NCI-H2029 treated with DMSO at 0.1 percent for 48 hours (cell line): ENCODE measurements at places on chromosomes 4 and X.

GRCh38 chrX:1903236-1903935 lies 288.5 kb downstream of the ASMT start:
- no peak for DNase-seq

DNA sequence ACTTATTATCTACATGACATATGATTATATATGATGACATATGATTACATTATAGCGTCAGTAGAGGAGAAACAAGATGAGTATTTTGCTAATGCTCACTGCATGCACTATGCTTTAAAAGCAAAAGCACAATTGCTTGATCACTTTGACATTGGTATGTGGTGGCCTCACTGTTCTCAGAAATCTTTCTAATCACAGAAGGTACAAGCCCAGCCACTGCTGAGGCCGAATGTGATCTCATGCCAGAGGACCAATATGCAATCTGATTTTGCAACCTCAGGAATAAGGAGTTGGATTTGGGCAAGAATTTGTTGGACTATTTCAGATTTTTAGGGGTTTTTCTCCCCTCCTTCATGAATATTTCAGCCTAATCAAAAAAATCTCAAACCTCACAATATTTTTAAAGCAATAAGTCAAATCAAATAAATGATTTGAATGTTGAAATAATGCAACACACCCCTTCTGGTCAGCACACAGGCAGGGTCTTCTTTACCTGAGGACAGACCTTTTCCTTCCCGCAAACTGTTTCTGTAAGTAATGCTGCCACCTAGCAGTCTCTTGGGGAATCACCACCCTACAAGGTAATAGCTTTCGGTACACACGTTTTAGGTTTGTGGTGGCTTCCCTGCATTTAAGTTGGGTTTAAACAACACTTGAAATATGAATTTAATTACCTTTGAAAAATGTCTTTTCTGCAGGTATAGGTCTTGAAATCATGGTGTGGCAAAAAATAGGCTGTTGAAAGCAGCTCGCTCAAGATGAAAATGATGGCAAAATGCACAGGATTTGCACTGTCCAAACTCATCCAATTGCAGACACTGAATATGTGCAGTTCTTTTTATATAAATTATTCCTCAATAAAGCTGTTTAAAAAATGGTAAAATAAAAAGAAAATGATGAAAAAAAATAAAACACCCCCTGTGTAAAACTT lies 4.8 kb upstream of the CXCL13 start:
- peak; percentile 38 for DNase-seq

GRCh38 chrX:36534900-36535299 lies 473.3 kb upstream of the FAM47C start:
- DNase-seq = no peak

DNA sequence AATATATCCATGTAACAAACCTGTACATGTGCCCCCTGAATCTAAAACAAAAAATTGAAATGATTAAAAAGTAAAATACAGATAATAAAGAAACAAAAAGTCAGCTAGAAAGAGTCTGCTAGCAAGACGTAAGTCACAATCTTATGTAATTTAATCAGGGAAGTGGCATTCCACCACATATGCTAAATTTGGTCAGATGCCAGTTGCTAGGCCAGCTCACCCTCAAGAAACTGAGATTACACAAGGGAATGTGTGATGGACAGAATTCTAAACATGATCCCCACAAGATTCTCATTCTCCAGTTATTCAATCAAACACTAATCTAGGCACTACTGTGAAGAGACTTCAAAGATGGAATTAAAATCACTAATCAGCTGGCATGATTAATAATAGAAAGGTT lies 689.3 kb downstream of the CENPC start:
- DNase-seq = no peak

- no peak for DNase-seq
Observed at GRCh38 chr4:165874791-165875371, 1.8 kb downstream of the TLL1 start.

DNA sequence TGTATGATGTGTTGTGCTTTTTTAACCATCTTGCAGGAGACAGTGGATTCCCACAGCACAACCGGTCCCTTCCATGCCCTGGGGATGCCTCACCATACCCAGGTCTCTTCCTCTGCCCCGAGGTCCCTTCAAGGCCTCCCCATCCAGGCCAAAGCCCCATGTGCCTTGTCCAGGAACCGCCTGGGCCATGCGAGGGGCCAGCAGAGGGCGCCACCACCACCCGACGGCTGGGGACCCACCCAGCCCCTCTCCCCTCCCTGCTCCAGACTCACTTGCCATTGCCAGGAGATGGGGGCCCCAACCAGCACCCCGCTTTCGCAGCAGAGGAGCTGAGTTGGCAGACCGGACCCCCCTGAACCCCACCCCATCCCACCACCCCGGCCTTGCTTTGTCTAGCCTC lies 485.5 kb downstream of the TRAM1L1 start:
- no peak for DNase-seq

DNA sequence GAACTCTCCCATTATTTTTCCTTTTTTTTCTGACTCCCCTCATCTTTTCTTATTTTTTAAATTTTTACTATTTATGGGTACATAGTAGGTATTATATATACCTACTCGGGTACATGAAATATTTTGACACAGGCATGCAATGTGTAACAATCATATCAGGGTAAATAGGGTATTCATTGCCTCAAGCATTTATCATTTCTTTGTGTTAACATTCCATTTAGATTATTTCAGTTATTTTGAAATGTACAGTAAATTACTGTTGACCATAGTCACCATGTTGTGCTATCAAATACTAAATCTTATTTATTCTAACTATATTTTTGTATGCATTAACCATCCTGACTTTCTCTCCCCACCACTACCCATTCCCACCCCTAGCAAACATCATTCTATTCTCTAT lies 33.8 kb upstream of the SLIT2 start:
- DNase-seq = no peak

DNA sequence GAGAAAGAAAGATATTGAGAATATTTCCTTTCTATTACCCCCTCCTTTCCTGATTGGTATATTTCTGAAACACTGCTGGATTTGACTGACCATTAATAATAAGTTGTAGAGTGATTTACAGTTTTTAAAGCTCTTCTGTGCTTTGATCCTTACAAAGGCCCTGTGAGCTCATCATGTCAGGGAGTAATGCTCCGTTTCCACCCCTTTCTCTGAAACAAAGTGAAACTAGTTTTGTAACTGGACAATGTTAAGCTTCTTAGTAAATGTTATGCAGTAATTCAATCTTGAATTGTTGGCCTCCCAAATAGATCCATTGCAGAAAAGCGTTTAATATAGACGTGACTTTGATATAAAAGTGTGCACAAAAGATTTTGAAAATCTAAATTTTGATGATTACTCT lies 190.1 kb upstream of the GNPDA2 start:
- no peak for DNase-seq

DNA sequence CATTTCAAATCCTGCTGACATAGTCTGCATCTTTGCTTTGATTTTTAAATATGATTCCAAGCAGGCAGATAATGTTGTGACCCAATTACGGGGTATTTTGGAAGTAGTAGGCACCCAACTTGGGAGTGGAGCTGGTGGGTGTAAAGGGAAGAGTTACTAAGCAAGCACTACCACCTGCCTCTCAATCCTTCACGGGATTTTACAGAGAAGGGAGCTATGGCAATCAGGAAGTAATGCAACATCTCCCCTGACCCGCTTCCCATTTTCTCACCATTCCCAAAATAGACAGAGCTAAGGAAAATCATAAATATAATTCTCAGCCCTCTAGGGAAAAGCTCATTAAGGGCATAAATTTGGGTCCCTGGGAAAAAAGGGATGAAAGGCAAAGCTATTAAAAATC lies 9.2 kb downstream of the APBB2 start:
- no peak for DNase-seq

DNA sequence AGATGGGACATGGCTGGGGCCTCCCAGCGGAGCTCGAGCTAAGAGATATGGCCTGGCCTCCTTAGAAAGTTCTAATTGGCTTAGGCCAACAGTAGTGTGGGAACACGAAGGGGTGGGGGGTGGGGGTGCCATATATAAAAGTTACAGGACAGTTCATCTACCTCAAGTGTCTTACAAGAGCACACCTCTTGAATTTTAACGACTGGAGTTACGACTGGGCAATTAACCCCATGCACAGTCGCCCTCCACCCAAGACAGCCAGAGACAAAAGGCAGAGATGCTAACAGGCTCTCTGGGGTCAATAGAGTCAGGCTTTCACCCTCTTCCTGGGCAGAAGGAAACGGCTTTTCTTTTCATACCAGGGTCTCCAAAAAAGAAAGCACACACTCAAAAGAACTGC lies 302.2 kb downstream of the BCOR start:
- no peak for DNase-seq

DNA sequence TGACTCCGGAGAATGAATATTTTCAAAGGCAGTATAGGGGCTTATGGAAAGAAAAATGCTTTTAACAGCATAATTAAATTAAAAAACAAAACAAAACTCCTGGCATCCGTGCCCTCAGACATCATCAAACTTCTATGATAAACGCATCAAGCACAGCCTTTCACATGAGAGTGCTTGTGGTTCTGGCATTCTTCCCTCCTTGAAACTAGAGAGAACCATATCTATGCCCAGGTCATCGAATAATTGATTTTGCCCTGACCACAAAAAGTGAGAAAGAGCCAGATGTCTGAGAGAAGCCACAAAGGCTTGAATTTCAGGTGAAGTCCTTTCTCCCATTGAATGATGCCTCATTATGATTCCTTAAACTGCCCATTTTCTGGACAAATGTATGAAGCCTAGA lies 286.8 kb downstream of the CBLL2 start:
- DNase-seq = peak; percentile 7

DNA sequence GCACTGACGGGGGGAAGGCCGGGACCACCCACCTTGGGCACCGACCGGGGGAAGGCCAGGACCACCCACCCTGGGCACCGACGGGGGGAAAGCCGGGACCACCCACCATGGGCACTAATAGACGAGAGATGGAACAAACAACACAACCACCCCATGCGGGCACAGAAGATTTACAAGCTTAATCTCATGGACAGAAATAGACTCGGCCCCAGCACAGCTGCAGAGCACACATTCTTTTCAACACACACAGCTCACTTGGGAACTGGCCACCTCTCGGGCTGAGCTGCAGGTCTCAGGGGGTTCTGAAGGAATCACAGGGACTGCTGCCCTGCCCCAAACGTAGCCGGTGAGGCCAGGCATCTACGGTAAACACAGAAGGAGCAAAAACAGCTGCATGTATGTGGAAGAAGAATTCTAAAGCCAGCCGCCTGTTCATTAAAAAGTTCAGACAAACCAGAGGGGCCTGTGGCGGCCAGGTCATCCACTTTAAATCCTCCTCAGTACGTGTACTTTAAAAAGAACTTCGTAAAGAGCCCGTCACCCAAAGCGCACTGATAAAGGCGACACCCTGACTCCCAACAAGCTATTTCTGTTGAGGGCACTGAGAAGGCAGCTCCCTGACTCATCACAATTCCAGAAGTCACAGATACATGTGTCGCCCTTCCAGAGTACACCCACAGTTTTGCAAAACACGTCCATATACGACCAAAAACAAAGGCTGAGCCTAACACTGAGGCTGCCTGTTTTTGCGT lies 17.7 kb downstream of the PPP2R3B start:
- no peak for DNase-seq

GRCh38 chrX:154526901-154527675 lies 11.1 kb upstream of the FAM3A start:
- DNase-seq = peak; percentile 51

DNA sequence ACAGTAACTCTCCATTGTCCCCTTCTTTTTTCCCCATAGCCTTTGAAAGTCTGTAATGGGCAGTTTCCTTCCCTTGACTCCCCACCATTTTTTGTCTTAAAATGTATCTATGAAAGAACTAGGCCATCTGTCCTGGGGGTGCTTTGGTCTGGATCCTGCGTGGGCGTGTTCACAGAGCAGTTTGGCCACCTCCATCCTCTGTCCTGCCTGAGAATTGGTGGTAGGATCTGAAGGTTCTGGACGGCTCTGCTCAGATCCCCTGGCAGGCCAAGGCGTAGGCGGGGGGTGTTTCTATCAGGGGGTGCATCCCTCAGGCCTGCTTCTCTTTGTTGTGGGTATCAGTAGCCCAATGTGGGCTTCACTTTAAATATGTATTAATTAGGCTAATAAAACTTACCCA lies 107.1 kb downstream of the FAM193A start:
- no peak for DNase-seq

GRCh38 chrX:109441266-109441665 lies 40.6 kb downstream of the GUCY2F start:
- no peak for DNase-seq

GRCh38 chr4:7980036-7980435 lies 40.4 kb upstream of the AFAP1 start:
- DNase-seq = no peak

DNA sequence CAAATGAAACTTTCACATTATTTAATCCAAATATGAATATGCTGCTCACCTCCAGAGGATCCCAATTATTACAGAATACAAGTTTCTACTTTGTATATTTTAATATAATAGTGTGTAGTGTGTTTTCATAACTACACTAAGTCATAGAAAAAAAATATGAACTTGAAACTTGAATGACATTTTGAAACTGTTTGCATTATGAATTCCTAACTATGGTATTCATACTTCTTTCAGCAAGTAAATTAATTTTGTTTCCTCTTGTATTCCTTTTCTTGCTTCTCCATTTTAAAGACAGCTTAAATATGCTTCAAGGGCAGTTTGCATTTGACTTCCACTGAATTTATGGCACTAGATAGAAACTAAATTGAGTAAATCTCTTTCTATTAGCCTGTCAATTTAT lies 177.1 kb downstream of the BMPR1B start:
- DNase-seq = no peak

DNA sequence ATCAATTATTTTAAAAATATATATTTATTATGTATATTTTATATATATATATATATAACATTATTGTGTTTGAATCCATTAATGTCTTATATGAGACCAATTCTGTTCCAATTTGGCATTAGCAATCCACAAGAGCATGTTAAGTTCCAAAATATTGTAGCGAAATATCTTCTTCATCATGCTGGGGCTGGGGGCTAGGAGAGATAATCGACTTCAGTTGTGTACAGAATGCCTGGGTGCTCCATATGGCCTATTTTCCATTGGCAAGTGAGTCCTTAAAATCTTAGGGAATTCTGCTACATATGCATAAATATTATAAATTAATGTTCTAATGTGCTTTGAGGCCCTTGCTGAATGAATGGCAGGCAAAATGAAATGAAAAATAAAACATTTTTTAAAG lies 117.7 kb downstream of the PCDH7 start:
- no peak for DNase-seq

GRCh38 chr4:79232540-79232939 lies 93.3 kb downstream of the NAA11 start:
- no peak for DNase-seq

DNA sequence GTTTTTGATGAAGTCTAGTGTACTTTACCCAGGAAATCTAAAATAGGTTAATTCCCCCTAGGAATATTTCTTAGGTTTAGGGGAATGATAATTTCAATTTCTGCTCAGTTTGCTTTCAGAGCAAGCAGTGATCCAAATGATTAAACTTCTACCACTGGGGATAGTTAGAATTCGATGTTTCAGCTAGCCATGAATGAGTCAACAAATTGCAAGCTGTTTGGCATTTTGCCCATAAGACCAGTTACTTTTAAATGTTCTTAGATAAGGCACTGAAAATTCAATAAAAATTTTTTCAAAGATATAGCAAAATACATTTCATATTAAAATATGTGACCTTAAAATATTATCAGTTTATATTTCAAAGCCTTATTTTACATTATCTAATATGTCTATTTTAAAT lies 993.6 kb downstream of the ARAP2 start:
- no peak for DNase-seq

GRCh38 chrX:144335402-144335801 lies 451.5 kb downstream of the UBE2NL start:
- DNase-seq = no peak

GRCh38 chr4:4838051-4838935 lies 21.2 kb upstream of the MSX1 start:
- DNase-seq = no peak

GRCh38 chr4:30828264-30828926 lies 108.2 kb downstream of the PCDH7 start:
- peak; percentile 29 for DNase-seq
